ENCODE measurements at places on chromosomes 7 and 10. TPM values are rescaled to one million over a fixed set of nuclear protein-coding genes. Genes with fewer than 3 reads are reported as not detected.

STEAP1B gene
- 0.35 TPM for total RNA-seq

ITIH5 gene
- not detected for total RNA-seq

CAV1 gene
- total RNA-seq: 1,077 TPM

COL17A1 gene
- 41.3 TPM for total RNA-seq

ZWINT gene
- 102 TPM for total RNA-seq

AKR1D1 gene
- total RNA-seq: not detected

ZNF804B gene
- total RNA-seq: not detected

AEBP1 gene
- 0.98 TPM for total RNA-seq

TMEM254 gene
- 36.6 TPM for total RNA-seq

PHKG1 gene
- 3.9 TPM for total RNA-seq

PAX4 gene
- not detected for total RNA-seq

RNF32 gene
- 2.7 TPM for total RNA-seq

MSMB gene
- total RNA-seq: not detected

SPDYE9 gene
- total RNA-seq: not detected

MACC1 gene
- total RNA-seq: 48.4 TPM

GHRHR gene
- not detected for total RNA-seq

RAB19 gene
- 9.1 TPM for total RNA-seq

SPDYE16 gene
- not detected for total RNA-seq

CPN1 gene
- not detected for total RNA-seq

MOGAT3 gene
- not detected for total RNA-seq

CFAP70 gene
- total RNA-seq: 3.1 TPM

TAF5 gene
- total RNA-seq: 3.9 TPM

NKX2-3 gene
- not detected for total RNA-seq

CDH23 gene
- total RNA-seq: 13.3 TPM

CPVL gene
- not detected for total RNA-seq

STARD3NL gene
- 41.4 TPM for total RNA-seq

MALRD1 gene
- total RNA-seq: not detected

GBX1 gene
- total RNA-seq: not detected

SPDYE11 gene
- not detected for total RNA-seq

BLNK gene
- total RNA-seq: 0.98 TPM

LAMB1 gene
- total RNA-seq: 236 TPM

Measured in PC-9 (cell line).